ENCODE measurements at places on chromosomes 11 and 22. TPM values are rescaled to one million over a fixed set of nuclear protein-coding genes. Genes with fewer than 3 reads are reported as not detected.

The PRG3 gene
- not detected for total RNA-seq

The CACNA1I gene
- 1.2 TPM for total RNA-seq

The RTN3 gene
- 75.1 TPM for total RNA-seq

The SPTY2D1 gene
- 23.8 TPM for total RNA-seq

The SMIM35 gene
- total RNA-seq = not detected

The MMP27 gene
- not detected for total RNA-seq

The MS4A7 gene
- total RNA-seq = 23.3 TPM

DNA sequence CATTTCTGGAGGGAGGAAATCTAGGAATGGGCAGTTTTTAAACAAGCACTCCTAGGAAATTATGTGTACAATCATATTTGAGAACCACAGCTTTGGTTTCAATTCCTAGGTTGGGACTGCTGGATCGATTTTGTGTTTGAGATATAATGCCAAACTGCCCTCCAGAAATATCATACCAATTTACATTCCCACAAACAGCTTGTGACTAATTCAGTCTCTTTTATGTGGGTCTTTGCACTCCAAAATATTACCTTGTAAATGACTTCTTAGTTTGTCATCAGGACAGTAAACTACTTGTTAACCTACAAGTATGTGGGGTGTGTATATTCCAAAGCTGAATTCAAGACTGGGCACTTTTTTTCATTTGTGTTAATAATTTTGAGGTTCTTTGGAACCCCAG lies 9.8 kb upstream of the BARX2 start:
- DNase-seq = no peak

DNA sequence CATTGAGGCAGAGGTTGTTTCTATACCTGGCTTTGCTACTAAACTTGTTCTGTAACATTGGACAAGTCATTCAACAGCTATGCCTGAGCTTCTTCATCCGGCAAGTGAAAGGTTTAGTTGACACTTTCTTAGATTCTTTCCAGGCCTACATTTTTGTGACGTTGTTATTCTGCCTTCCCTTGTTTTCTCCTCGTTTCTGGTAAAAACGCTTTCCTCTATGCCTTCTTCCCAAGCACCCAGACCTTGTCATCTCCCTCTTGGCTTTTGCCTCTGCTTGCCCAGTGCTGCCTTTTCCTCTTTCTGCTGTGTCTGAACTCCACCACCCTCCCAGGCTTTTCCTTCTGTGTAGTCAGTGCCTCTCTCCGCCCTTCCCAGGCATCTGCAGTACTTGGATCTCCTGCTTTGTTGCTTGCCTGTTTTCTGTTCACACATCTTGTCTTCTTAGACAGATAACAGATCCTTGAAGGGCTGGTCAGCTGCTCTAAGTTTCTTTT lies 1.4 kb upstream of the AMOTL1 start:
- DNase-seq = no peak

GRCh38 chr11:95443386-95443785 lies 212.4 kb upstream of the SESN3 start:
- DNase-seq = no peak

DNA sequence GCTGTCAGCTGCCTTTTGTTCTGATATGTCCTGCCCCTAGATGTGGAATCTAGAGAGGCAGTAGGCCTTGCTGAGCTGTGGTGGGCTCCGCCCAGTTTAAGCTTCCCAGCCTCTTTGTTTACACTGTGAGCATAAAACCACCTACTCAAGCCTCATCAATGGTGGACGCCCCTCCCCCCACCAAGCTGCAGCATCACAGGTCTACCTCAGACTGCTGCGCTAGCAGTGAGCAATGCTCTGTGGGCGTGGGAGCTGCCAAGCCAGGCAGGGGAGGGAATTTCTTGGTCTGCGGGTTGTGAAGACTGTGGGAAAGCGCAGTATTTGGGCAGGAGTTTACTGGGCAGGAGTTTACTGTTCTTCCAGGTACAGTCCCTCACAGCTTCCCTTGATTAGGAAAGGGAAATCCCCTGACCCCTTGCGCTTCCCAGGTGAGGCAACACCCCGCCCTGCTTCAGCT lies 98.5 kb downstream of the SMCO4 start:
- no peak for DNase-seq

- DNase-seq = no peak
Observed at GRCh38 chr22:45603619-45604018, 68.0 kb upstream of the ATXN10 start.

DNA sequence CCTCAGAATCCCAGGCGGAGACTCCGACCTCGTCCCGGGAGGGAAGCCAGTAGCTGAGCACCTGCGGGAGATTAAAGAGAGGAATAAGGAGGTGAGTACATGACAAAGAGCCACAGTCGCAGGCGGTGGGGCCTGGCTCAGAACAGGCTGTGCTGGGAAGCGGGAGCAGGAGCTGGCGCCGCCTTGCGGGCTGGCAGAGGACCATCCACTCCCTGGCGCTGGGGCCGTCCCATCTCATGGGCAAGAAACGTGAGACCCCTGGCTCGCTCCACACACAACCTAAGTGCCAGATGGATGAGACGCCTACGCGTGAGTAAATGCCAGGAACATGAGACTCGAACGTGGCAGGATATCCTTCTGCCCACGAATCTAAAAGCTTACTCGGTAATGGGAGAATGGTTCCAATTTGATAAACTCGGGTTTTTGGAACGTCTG lies 6.3 kb downstream of the CEND1 start:
- DNase-seq = no peak

DNA sequence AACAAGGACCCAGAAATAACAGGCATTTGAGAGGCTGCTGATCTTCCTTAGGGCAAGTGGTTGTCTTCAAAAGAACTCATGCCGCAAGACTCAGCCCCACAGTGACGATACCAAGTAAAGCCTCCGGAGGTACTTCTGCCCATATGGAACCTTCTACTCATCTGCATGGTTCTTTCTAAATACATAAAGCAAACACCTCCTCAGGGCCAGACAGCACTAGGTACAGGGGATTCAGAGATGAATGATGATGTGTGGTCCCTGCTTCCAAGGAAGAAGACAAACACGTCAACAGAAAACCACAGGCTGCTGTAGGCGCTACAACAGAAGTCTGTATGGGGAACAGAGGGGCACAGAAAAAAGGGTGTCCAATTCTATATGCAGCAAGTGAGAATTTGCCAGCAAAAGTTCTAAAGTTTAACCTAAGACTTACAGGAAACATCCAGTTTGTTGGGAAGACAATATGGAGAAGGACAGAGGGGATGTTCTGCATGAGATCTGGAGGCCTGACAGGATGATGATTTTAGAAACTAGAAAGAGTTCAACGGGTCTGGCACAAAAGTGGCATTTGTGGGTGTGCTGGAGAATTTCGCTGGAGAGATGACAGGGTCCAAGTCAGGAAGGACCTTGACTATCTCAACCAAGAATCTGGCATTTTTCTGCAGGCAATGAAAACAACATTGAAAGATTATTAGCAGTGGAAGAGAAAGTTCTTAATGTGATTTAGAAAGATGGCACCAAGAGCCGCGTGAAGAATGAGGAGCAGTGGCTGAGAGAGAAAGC lies 23.7 kb downstream of the JAML start:
- no peak for DNase-seq

GRCh38 chr11:70353900-70354568 lies 44.3 kb upstream of the CTTN start:
- DNase-seq = no peak

DNA sequence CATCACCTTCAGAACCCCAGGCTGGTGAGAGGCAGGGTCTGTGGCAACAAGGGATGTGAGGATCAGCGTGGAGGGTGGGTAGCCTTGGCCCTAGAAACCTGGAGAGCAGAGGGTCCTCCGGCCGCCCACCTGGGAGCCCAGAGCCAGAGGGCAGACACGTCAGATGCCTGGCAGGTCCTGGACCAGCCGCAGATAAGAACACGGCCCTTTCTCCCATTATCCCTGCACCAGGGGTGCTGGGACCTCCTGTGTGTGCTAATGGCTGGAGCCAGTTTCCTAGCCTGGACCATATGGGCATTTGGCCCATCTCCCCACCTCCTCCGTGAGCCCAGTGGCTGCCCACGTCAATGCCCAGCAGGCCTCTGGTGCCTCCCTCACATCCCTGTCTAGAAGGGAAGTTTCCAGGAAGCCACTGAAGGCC lies 88.4 kb downstream of the MORC2 start:
- no peak for DNase-seq

- no peak for DNase-seq
Observed at GRCh38 chr11:88208745-88209144, 33.5 kb upstream of the RAB38 start.

- DNase-seq = no peak
Observed at GRCh38 chr22:50400406-50400805, 57.3 kb downstream of the PPP6R2 start.

- DNase-seq = no peak
Observed at GRCh38 chr22:23227380-23227779, 47.1 kb downstream of the BCR start.

DNA sequence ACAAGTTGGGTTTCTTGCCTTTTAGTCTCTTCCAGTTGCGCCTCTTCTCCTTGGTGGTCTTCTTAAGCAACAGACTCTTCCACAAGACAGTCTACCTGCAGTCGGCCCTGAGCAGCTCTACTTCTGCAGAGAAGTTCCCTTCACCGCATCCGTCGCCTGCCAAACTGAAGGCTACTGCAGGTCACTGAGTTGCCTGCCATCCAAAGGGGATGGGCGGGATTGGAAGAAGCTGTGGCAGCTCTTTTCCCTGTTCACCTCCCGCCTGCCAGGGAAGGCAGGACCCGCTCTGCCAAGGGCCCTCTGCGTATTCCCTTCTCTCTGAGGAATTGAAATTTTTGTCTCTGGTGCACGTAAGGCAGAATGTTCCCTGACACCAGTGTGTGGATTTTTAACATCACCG lies 9.2 kb upstream of the STT3A start:
- DNase-seq = no peak

DNA sequence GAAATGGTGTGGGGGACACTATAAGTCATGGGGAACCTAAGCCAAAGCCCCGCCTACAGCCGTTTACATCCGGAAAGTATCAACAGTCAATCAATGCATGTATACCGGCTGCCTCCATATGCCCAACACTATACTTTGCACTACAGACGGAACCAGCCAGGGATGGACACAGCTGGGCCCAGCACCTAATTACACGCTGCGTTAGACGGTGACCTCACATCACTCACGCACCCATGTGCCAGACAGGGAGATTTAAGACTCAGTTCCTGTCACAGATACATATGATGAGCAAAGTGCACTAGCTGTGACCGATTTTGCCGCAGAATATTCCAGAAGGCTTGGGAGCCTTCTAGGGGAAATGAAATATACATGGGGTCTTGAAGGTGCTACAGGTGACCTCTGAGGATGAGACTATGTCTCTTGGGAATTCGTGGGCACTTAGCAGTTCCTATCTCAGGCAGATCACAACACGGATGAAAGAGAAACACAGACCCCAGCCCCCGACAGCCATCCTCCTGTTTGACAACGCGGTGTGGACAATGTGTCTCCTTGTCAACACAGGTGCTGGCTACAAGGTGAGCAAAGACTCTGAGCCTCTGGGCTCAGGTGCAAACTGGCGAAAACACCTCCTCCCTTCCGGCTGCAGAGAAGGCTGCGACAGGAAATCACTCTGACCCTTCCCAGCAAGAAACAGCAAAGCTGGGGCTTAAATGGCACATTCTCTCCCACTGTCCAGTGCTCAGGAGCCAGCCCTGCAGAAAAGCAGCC lies 8.0 kb downstream of the AHNAK start:
- no peak for DNase-seq

DNA sequence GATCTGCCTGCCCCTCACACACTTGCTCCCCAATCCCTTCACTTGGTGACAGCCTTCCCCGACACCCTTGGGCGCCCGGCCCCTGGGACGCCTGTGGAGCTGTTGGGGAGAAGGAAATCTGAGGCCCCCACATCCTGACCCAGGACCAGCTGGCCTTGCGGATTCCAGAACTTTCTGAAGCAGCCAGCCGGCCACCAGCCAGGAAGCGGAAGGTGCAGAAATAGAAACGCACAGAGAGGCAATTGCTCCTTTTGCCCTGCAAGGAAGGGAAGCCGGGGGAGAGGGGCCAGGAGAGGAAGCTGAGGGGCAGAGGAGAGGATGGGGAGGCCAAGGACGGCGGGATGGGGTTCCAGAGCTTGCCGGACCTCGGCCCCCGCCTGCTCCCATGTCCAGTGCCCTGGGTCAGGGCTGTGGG lies 66.7 kb upstream of the LINC01488 start:
- no peak for DNase-seq

All from vagina (tissue), 2 donors.